Endothelial cell of umbilical vein (primary cell): ENCODE measurements at places on chromosomes 13 and 19.

DNA sequence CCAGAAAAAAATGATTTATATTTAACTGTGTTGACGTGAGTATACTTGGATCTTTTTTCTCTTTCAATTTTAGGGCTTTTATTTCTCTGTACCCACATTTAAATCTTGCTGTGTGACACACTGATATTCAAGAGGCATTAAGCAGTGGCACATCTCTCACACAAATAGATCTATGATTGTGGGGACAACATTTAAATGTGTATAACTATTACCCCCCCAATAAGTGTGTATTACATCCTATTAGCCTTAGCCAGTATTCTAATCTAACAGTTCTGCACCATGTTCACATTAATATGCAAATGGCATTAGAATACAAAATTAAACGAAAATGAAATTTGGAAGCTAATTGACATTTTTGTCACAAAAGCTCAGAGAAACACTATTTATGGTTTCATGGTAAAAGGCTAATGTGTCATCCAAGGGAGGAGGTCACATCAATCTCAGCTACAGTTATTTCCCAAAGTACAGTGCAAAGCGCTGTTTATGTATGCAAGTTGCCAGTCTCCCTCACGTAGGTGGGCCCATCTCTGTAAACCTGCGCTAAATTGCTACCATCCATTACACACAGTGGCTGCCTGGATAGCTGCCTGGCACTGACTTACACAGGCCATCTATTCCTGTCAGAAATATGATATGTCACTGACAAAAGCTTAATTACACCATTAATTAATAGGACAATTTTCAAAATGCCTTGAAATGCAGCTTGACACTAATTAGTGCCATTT, 984.7 kb upstream of the PCDH9 start:
- DNase-seq, result no peak

- DNase-seq, result no peak
These were observed 13.9 kb downstream of the FOXO1 start for GRCh38 chr13:40652588-40652940.

DNA sequence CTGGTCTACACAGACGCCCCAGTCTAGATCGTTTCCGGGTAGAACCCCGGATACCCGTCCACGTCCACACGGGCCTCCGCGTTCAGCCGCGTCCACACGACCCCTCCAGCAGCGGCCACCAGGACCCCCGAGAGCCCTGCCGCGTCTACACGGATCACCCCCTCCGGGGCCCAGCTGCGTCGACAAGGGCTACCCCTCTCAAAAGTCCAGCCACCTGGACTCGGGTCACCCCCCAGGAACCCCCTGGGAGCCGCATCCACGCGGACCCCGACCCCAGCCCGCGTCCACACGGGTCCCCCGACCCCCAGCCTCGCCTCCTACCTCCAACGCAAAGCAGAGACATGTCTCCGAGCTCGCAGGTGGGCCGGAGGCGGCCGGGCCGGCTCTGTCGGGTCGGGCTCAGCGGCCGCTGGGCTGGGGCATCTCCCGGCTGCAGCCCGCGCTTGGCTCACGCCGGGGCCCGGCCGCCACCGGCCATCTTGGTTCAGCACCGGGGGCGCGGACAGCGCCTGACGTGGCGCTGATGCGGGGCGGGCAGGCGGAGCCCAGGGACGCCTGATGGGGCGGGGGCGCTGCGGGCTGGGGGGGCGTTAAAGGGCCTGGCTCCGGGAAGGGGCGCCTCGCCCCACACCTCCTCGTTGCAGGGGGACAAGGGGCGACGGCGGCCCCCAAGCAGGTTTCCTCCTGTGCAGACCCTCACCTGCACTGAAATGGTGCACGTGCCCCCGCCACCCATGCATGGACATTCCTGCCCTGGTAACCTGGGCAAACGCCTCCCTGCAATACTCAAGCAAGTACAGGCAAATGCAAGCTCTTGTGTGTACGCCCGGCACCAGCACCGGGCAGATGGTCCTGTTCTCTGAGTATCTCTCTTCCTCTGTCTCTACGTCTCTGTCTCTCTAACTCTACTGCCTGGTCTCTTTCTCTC, at the start of gene UNC13A:
Gene UNC13A (minus strand): TSS at position 498 of the 928 bp plus-strand sequence. CDS start 155 bp downstream, at position 343.
- no peak for DNase-seq

DNA sequence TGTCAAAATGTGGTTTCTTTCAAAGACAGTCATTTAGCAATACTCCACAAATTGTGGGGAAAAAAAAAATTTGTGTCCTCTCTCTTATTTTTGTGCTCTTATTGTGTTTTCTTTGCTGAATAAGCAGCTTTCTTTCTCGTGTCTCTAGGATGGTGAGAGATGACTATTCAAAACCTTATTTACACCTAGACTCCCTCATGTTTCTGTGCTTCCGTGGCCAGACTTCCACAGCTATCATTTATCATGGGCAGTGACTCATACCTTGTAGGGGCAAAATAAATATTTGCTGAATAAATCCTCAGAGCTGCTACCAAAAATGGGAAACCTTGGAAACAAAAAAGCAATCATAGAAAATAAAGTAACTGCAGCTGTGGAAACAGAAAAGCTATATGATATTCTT, 204.9 kb upstream of the MIR17HG start:
- no peak for DNase-seq

DNA sequence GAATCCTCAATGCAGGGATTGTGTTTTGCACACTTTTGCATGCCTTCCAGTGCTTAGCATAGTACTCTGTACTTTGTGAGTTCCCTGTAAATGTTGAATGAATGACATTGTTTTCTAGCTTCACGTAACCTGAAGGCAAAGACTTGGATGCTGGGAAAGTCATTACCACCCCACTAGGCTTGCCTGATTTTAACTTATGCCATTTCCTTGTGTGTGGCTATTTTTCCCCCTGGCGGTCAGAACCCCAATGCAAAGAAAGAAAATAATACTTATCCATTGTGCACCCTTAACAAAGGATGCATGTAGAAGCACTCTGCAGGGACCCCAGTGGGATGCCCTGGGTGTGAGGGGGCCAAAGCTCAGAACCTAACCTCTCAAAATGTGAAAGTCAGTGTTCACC, 1.2 kb upstream of the ENOX1 start:
- peak; percentile 16 for DNase-seq

DNA sequence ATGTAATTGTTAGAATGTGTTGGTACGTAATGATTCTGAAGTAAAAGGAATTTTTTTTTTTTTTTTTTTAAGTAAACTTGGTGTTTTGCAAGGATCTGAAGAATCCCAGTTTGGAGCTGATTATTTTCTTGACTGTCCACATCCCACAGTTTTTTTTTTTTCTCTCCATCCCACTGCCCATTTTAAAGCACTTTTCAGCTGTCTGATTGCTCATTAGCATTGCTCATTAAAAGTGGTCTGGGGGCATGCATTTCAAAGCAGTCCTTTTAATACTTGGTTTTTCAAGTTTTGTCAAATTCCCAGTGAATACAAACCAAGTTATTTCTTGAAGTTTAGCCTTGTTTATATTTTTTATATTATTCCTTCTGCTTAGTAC, 44.1 kb downstream of the SLAIN1 start:
- DNase-seq, result no peak

- peak; percentile 46 for DNase-seq
These were observed 156.6 kb downstream of the TM9SF2 start for GRCh38 chr13:99657848-99658260.

DNA sequence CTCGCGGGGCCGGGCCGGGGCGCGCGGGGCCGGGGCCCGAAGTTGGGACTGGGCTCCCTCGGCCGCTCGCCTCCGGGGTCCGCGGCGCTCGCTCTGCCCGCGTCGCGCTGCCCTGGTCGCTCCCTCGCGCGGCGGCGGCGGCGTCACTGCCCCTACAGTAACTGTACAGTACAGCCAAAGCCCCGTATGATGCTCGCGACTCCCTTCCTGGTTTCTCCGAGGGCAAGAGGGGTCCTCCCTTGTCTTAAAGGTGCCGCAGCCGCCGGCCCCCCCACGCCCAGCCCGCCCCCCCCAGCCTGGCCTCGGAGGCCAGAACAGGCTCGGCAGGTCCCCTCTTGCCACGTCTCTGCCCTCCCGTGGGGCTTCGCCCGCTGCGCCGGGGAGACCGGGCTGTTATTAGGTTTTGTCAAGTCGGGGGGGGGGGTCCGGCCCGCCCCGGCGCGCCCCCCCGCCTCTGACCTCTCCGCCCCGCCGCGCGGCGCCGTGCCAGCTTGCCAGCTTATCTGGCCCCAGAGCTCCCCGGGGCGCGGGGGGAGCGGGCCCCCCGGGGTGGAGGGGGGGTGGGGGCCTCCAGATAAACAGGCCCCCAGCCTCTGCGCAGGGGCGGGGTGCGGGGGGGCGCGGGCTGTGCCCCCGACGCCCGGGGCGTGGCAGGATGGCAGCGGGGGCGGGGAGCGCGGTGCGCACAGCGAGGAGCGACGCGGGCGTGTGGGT, at the start of gene ZBTB7A:
Gene ZBTB7A (minus strand): TSS at position 218 of the 714 bp plus-strand sequence. CDS start 11,667 bp downstream, outside the sequence.
- peak; percentile 63 for DNase-seq

DNA sequence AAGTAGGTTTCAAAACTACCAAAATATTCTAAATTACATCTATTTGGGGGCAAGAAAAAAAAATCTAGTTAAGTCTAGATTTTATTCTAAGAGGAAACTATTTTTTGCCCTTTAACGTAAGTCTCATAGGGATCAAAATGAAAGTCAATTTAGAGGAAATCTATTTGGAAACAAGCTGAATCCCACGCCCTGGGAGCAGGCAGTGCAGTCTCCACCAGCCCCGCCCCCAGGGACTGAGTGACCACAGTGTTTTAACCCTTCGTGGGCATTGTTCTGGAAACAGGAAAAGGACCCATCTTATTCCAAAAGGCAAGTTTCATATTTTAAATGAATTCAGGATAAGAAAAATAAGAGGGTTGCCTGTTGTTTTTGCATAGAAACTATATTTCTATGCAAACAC, 209.7 kb downstream of the SPRY2 start:
- peak; percentile 55 for DNase-seq

GRCh38 chr13:111846391-111847159, 220.4 kb upstream of the SOX1 start:
- DNase-seq, result no peak

- no peak for DNase-seq
These were observed 169.9 kb downstream of the USP12 start for GRCh38 chr13:27001705-27002104.

GRCh38 chr13:24252136-24252535, 57.2 kb upstream of the C1QTNF9 start:
- DNase-seq, result no peak
